Hematopoietic multipotent progenitor cell treated with erythropoietin and hydrocortisone succinate and interleukin-3 and kit ligand, for 15 days (in vitro differentiated cells): ENCODE measurements at places on chromosomes 2 and 18.

DNA sequence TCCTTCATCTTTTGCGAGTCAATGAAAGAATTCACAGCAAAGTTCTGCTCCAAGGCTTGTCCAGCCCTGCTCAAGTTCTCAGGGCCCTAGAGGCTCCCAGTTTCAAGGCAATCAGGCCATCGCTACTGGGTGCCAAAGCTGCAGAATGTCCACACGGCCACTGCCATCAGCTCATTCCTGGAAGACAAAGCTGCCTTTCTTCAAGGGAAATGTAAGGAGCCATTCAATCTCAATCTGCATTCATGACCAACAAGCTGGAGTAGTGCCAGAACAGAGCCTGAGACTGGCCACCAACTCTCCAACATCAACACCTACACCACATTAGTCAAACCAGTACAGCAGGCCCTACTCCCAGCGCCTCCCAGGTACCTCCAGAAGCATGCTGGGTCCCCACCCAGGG, 202.2 kb downstream of the TCF4 start:
- no peak for DNase-seq

GRCh38 chr2:84556190-84556589, 39.9 kb downstream of the DNAH6 start:
- no peak for DNase-seq

GRCh38 chr2:230872968-230873660, 8.4 kb downstream of the ITM2C start:
- DNase-seq, result no peak

- no peak for DNase-seq
Measured at GRCh38 chr2:22329211-22330154, 1055.5 kb upstream of the KLHL29 start.

GRCh38 chr2:16950436-16950835, 284.8 kb upstream of the CYRIA start:
- DNase-seq, result no peak

DNA sequence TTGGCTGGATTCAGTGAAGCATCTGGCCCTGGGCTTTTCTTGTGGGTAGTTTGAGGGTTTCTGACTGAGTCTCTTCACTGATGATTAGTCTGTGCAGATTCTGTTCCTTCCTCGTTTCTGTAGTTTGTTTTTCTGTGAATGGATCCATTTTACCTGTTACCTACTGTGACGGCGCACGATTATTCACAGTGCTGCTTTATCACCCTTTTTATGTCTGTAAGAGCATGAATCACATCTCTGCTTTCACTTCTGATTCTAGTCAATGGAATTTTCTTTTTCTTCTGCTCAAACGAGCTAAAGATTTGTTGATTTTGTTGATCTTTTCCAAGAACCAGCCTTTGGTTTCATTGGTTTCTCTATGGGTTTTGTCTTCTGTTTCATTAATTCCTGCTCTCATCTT, 60.8 kb downstream of the SLC66A2 start:
- no peak for DNase-seq

- no peak for DNase-seq
Measured at GRCh38 chr2:38174646-38175423, 98.9 kb upstream of the CYP1B1 start.

GRCh38 chr2:143839456-143839855, 680.5 kb downstream of the ZEB2 start:
- DNase-seq, result no peak

DNA sequence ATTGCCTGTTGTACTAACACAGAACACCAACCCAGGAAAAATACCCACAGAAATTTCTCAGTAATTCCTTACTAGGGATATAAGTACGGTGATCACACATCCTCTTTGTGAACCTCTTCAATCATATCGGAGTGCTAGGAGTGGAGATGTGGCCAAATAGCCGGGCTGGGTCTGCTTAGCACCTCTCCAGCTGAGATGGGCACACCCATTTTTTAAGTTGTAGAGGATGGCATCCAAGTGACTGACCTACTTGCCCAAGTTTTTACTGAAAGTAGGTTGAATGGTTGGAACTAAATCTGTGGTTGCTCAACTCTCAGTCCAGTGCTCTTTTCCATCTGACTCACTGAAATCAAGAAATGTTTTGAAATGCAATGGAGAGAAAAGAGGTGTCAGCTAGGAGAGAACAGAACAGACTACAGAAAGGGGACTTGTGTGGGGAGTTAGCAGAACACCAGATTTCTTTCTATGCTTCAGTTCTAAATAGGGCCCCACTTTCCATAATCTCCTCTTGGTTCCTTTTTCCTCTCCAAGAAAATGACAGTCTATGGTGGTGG, 68.7 kb upstream of the FSHR start:
- no peak for DNase-seq

DNA sequence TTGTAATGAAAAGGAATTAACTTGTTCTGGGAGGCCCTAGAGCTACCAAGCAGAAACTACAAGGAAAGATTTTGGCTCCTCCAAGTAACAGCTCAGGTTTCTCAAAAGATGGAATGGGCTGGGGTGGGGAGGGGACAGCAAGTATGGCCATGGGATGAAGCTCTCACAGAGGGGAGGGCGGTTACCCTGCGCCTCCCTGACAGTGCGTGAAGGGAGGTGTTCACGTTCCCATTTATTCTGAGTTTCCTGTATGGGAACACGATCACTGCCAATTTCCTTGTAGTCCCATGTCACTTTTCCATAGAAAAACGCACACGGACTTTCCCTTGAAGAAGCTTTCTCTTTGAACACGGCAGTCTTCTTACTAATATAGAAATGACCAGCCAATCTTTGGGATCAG, 17.0 kb downstream of the CDC42EP3 start:
- no peak for DNase-seq

GRCh38 chr2:231360881-231361371, 34.6 kb upstream of the B3GNT7 start:
- no peak for DNase-seq

- DNase-seq, result no peak
Measured at GRCh38 chr2:84959566-84960506, 11.1 kb upstream of the KCMF1 start.

DNA sequence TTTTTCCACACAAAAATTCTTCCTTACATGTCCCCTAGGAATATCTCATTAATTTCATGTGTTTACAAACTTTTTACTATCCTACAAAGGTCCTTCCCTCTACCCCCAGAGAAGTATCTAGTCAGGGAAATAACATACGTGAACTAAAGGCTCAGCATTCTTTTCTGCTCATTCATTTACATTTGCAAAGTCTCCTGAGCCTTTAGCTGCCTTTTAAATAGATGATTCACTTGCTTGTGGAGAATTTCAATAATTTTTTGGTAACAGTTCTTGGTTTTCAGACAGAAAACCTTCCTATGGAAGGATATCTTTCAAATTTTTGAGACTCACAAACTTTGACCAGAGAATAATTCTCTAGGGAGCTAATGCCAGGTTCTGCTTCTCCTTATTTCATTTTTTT, 81.5 kb upstream of the RMDN2 start:
- no peak for DNase-seq

- no peak for DNase-seq
Measured at GRCh38 chr2:165895974-165896373, 57.6 kb downstream of the TTC21B start.

DNA sequence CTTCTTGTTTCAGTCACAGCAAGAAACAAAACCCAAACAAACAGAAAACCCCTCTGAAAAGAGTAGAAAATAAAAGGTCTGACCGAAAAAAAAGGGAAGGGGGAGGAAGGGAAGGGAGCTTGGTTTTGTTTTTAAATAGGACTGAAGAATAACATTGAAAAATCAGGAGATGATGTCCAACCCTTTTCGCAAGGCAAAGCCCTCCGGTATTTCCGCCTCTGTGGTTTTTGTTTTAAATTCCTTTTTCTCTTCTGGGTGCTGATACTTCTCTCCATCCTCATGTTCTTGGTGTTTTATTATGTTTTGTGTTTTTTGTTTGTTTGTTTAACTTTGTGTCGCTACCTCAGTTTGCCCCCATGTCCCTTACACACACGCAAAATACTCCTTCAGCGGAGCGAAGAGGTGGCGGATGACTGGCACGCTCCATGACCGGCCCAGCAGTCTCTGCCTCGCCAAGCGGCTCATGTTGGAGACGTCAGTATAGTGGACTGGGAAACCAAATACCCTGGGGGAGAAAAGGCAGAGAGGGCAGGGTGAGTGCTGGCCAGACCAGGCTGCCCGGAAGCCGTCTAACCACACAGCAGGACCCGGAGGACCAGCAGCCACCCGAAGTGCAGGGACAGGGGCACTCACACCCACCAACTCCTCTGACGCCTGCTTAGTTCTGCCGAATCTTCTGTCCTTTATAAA, 65.7 kb upstream of the POMC start:
- no peak for DNase-seq

- no peak for DNase-seq
Measured at GRCh38 chr2:54775710-54776109, 52.2 kb downstream of the EML6 start.

DNA sequence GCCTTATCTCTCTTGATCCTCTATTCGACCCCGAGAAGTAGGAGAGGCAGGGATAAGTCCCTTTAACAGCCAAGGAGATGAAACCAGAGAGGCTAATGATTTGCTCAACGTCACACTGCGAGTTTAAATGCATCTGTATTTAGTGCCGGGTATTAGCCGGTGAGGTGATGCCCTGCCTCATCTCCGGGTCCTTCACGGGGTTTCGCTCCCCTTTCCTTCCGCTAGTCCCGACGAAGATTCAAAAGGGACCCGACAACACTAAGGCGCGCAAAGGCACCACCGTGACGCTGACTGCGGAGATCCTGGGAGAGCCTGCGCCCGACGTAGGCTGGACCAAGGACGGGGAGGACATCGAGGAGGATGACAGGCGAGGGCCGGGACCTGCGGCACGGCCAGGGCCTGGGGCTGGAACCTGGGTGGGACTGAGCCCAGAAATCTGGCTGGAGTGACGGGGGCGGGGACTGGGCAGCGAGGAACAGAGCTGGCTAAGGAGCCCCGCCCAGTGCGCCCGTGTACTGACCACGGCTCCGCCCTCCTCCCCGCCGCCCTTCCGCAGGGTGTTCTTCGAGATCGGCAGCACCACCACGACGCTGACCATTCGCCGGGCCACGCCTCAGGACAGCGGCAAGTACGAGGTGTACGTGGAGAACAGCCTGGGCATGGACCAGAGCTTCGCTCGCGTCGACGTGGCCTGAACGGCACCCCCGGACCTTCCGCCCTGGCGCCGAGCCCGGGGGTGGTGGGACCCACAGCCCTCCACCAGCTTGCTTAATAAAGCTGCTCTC, 1.0 kb upstream of the GMPPA start:
- DNase-seq, result peak; percentile 10
